Cardiac septum (tissue), 1 donor: ENCODE measurements at places on chromosomes 5 and 9.

GRCh38 chr5:33807771-33808170, 84.0 kb downstream of the ADAMTS12 start:
- DNase-seq, result no peak

- no peak for DNase-seq
These were observed 2.6 kb downstream of the PDZD2 start for GRCh38 chr5:31641575-31641974.

DNA sequence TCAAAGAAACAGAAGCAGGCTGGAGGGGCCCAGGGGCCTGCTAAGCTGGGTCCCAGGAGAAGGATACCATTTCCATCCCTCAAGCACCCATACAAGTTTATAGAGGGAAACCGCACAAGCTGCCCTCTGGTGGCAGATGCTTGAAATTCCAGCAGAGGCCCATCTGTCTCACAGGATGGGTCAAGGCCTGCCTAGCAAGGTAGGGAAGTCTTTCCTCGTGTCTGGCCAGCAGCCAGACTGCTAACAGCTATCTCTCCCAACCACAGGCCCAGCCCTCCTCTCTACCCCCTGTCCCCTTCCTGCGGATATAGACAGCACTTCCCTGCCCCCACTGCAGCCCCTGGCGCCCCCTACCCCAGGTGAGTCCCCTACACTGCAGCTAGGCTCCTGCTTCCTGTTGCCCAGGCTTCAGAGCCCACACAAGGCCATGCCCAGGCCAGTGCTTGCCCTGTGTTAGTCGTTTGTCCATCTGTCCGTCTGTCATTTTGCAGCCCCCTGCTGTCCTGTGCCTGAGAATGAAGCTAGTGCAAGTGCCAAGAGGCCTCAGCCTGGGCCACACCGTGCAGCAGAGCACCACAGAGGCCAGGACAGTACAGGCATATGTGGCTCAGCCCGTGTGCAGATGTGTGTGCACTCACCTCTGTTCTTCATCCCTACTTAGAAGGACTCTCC, 26.2 kb downstream of the TCF7 start:
- peak; percentile 79 for DNase-seq

- DNase-seq, result no peak
These were observed 80.5 kb downstream of the PLPP1 start for GRCh38 chr5:55454282-55454681.

DNA sequence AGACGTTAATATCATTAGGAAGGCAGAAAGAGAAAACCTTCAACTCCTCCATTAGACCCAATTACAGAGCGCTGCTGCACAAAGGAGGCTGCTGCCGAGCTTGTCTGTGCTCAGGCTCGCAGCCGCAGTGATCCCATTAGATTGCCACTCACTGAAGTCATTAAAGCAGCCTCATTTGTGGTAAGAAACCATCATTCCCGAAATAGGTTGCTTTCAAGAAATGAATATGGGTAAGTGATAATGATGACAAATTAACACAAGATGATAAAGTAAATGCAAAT, 137.2 kb downstream of the CAVIN4 start:
- DNase-seq, result no peak

GRCh38 chr5:59065554-59065953, 482.7 kb downstream of the RAB3C start:
- no peak for DNase-seq

- DNase-seq, result no peak
These were observed 43.4 kb upstream of the VCAN start for GRCh38 chr5:83428126-83428525.

- no peak for DNase-seq
These were observed 7.1 kb upstream of the FAF2 start for GRCh38 chr5:176440927-176441706.

GRCh38 chr5:133906303-133906702, 62.1 kb downstream of the C5orf15 start:
- DNase-seq, result no peak

- DNase-seq, result peak; percentile 72
These were observed 1253.6 kb downstream of the EFNA5 start for GRCh38 chr5:106417163-106417562.

- DNase-seq, result no peak
These were observed 70.2 kb upstream of the PHF24 start for GRCh38 chr9:34887841-34888240.

- DNase-seq, result no peak
These were observed 129.1 kb downstream of the PDZD2 start for GRCh38 chr5:31768046-31768445.

DNA sequence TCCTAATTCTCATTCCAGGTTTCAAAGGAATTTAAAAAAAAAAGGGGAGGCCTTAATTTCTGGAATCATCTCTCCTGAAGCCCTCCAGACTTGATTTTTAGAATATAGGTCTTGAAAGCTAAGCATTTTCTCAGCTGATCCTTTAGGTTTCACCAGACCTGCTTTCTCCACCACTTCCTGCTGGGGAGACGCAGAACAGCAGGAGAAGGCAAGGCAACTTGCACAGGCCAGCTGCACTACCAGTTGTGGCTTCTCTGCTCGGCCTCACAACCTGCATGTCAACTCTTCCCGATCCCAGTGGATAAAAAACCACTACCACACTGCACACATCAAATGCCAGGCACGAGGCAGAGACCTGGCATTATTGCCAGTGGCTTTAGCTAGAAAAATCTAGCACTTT, 119.8 kb downstream of the SIL1 start:
- no peak for DNase-seq

GRCh38 chr5:56786346-56786745, 29.0 kb upstream of the MAP3K1 start:
- no peak for DNase-seq

DNA sequence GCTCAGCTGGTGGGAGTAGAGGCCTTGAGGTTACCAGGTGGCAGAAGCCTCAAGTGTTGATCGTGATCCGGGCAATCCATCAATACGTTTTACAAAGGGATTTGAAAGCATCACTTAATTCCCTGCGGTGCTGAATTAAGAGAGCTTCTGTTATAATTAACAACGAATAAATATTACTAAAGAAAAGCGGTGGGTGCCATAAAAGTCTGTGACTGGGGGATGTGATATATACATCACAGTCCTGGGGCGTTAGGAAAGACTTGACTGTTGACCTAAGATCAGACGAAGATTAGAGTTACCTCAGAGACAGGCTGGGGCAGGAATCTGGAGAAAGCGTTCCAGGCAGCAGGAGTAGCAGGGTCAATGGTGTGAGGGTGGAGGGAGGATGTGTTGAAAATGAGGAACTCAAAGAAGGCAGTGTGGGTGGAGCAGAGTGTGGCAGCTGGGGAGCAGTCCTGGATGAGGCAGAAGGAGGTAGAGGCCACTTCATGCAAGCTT, 6.7 kb upstream of the C5orf63 start:
- no peak for DNase-seq

DNA sequence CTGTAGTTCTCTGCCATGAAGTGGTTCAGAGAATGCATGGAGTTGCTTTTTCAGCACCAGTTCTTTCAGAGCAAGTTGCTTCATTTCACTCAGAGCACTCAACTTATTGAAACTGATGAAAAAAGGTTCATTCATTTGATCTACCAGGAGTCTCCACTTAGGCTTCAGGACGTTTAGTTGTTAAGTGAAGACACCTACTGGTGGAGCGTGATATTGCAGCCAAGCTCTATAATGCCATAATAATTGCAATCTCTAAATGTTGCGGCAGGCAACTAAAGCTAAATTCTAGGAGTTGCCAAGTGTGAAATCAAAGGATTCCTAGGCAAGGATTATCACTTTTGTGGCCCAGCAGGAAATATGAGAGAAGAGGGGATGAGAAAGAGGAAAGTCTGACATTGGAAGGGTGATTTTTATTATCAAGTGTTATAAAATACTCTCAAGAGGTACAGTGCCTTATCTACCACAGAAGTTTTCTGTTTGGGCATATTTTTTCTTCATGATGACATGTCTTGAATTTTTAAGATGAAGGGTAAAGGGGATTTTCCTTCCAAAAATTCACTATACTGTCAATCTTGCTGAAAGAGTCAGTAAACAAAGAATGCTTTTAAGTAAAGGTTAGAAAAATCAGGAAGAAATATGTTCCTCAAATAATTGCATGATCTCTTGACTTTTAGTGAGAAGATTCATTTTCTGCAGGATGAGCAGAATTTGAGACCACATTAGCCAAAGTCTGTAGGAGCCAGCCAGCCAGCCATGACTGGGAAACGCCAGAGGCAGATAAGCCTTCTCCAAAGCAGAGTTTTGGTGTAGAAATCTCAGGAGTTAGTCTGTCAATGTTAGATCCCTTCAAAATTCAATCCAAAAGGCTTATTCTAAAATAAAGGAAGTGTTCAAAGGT, 83.4 kb downstream of the SH3PXD2B start:
- DNase-seq, result no peak

DNA sequence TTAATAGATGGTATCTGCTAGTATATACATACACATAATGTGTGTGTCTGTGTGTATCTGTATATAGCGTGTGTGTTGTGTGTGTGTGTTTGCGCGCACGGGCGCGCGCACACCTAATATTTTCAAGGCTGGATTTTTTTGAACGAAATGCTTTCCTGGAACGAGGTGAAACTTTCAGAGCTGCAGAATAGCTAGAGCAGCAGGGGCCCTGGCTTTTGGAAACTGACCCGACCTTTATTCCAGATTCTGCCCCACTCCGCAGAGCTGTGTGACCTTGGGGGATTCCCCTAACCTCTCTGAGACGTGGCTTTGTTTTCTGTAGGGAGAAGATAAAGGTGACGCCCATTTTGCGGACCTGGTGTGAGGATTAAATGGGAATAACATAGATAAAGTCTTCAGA, 757 bp downstream of the FXN start:
- DNase-seq, result no peak

DNA sequence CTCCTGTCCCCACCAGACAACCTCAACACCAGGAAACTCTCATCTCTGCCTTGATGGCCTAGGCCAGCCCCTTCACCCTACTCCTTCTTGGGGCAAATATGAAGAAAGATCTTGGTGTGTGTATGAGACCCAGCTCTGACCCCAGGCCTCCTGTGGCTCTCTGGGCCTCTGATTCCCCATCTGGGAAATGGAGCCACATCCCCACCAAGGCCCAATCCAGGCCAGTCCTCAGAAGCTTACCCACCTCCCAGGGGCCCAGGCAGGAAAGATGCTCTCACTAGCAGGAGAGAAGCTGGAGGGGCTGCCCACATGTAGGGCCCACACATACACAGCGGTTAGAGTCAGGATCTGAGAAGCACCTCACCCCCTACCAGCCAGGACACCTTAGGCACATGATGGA, 38.9 kb downstream of the BICD2 start:
- DNase-seq, result peak; percentile 63

DNA sequence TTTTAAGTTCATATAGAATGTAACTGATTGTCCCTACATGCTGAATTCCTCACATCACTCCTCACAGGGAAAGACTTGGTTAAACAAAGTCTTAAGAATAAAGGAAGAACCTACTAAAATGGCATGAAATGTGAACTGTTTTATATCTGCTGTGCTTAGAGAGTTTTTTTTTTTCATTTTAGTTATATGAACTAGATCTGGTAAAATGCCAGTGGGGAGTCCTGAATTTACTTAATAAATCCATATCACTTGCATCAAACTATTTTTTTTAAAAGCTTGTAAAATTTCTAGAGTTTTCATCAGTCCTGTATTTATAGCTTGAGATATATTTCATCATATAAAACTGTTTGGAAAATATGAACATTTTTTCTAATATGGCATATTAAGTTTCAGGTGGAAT, 1528.6 kb downstream of the EFNA5 start:
- DNase-seq, result no peak

DNA sequence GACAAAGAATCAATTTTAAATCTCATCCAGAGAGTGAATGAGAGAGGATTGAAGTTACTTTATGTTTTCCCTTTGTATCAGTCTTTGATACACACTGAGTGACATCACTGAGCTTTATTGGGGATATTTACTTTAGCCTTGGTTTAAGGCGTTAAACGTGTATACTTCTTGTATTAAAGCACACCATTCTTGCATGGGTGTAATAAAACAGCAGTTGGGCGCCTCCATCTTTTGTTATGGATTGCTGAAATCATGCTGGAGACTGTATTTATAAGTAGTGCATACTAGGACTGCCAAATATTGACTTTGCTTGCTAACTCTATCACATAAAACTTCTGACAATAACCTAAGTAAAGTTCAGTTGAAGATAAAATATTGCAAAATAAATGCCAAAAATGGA, 1755.8 kb upstream of the WWC1 start:
- DNase-seq, result no peak

GRCh38 chr9:136046554-136046920, 48.6 kb downstream of the NACC2 start:
- DNase-seq, result no peak

- DNase-seq, result no peak
These were observed 6.9 kb downstream of the KCTD16 start for GRCh38 chr5:144177548-144177947.

GRCh38 chr9:126367616-126368015, 41.0 kb downstream of the MVB12B start:
- no peak for DNase-seq

GRCh38 chr5:52842111-52842510, 54.4 kb downstream of the ITGA1 start:
- no peak for DNase-seq

GRCh38 chr9:88826771-88827181, 164.5 kb upstream of the S1PR3 start:
- DNase-seq, result no peak

- DNase-seq, result no peak
These were observed 577.2 kb upstream of the ZNF608 start for GRCh38 chr5:125323613-125324012.

- DNase-seq, result no peak
These were observed 76.8 kb downstream of the ZDHHC21 start for GRCh38 chr9:14616188-14616982.

DNA sequence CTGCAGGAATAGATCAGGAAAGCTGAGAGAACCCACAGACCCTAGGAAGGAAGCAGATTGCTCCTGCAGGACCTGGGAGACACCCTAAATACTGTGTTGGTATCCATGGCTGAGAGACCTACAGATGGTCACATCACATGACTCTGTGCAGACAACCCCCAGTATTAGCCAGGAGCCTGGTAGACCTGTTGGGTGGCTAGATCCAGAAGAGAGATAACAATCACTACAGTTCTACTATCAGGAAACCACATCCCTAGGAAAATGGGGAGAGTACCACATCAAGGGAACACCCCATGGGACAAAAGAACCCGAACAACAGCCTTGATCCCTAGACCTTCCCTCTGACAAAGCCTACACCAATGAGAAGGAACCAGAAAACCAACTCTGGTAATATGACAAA, 24.2 kb upstream of the MELK start:
- DNase-seq, result no peak

GRCh38 chr5:61805101-61805500, 473.0 kb downstream of the ZSWIM6 start:
- no peak for DNase-seq

- DNase-seq, result no peak
These were observed 72.1 kb upstream of the ANKRD55 start for GRCh38 chr5:56305001-56305950.

- DNase-seq, result peak; percentile 85
These were observed 20.3 kb downstream of the CCDC187 start for GRCh38 chr9:136283291-136284235.

- DNase-seq, result no peak
These were observed 24.2 kb downstream of the WNK2 start for GRCh38 chr9:93207860-93208734.

- no peak for DNase-seq
These were observed 332.3 kb downstream of the CWC27 start for GRCh38 chr5:65100911-65101631.
